Sigmoid colon (tissue), 7 donors: ENCODE measurements at places on chromosomes 2 and 18. TPM values are rescaled to one million over a fixed set of nuclear protein-coding genes. Genes with fewer than 3 reads are reported as not detected.

The ARHGEF4 gene
- total RNA-seq: 18.5 TPM

- peak; percentile 20 for DNase-seq
Measured at GRCh38 chr2:26542194-26542455, 64.2 kb upstream of the OTOF start.

DNA sequence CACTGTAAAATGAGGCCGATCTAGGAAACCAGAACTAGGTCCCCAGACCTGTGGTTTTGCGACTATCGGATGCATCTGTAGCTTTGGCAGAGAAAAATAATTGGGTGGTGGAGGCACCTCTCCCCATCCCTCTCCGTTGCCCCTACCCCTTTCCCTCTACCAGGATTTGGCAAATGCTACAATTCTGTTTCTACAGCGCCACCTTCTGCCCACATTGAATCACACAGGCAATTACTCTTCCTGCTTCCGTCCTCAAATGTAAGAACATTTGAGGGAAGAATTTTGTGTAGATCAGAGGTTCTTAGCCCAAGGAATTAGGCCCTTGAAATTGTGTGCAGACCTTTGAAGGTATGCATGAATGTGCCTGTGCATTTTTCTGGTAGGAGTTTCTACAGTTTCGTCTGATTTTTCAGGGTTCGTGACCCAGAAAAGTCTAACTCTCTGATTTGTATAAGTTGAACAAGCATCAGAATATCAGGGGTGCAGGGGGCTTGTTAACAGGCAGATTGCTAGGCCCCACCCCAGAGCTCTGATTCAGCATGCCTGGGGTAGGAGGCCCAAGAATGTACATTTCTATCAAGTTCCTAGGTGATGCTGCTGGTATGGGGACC, 11.2 kb downstream of the ATP6V1B1 start:
- DNase-seq: peak; percentile 66

The MROH2A gene
- total RNA-seq: not detected

The SF3B1 gene
- total RNA-seq: 364 TPM

- DNase-seq: no peak
Measured at GRCh38 chr18:48703028-48703386, 164.2 kb downstream of the CTIF start.

The CCDC102B gene
- 6.7 TPM for total RNA-seq

The CHRND gene
- not detected for total RNA-seq

- DNase-seq: no peak
Measured at GRCh38 chr18:47788621-47789020, 141.8 kb downstream of the SMAD2 start.

The ABCG5 gene
- not detected for total RNA-seq
